ENCODE measurements at places on chromosomes 3 and 15. TPM values are rescaled to one million over a fixed set of nuclear protein-coding genes. Genes with fewer than 3 reads are reported as not detected.

The SAMD7 gene
- not detected for polyA plus RNA-seq

The ALS2CL gene
- 0.58 TPM for polyA plus RNA-seq

DNA sequence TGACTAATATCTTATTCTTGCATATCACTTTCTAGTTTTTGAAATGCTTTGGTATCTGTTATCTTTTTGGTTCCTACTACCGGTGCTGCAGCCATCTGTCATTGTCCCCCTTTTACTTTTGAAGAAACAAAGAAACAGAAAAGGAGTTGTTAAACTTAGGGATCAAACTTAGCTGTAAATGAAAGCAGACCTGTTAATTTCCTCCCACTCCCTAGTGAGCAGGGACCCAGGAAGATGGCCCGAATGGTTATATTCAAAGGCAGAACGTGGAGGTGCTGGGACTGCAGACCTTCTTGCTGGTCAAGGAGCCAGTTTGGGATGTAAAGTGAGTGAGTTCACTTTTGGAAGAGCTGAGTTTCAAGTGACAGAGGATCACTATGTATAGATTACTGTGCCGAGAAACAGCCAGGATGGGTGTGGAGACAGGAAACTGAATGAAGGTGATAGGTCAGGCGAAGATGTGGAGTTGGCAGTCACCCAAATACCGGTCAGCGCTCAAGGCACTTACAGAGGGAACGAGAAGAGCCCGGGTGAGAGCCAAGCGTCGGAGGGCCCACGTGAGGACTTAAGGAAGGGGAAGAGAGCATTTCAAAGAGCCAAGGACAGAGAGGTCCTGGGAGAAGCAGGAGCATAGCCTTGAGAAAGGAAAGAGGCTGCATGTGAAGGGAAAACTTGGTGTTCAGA lies 20.1 kb downstream of the KBTBD8 start:
- DNase-seq: no peak

- no peak for DNase-seq
Observed at GRCh38 chr3:197444793-197445379, 110.9 kb downstream of the BDH1 start.
